Stimulated activated CD4-positive, alpha-beta T cell treated with anti-CD3 and anti-CD28 coated beads, Interleukin-1b, Interleukin-23, amount 100 ng/mL, for 1 hour (primary cell): ENCODE measurements at places on chromosomes 7 and 10.

- DNase-seq = no peak
These were observed 394.9 kb downstream of the HTR7 start for GRCh38 chr10:90462749-90463470.

DNA sequence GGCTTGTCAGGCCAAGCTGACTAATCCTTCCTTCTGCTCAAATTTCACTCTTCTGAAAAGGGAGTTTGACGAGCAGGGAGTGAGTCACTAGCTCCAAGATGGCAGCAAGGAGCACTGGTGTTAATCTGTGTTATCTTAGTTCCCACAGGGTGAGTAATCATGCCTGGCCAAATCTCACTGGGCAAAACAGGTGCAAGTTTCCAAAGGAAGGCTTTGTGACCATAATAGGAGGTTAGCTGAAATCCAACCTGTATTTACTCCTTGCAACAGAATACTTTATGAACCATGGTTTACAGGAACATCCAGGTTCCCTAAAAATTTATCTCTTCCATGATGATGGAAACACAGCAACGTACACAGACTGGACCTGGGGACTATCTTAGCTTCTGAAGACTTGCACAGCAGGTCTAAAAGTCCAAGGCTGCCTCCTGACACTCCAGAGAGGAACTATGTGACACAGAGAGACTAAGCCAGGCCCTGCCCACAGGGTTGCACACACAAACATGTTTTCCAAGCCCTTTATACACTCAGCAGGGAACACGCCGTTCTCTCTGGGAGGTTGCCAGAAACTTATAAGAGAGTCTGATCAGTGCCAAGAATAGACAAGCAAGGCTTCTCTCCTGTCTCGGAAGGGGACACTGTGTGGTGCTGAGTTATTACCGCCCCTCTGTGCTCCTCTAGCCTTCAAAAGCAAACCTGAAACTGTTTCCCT lies 46.3 kb downstream of the PDK4 start:
- no peak for DNase-seq

DNA sequence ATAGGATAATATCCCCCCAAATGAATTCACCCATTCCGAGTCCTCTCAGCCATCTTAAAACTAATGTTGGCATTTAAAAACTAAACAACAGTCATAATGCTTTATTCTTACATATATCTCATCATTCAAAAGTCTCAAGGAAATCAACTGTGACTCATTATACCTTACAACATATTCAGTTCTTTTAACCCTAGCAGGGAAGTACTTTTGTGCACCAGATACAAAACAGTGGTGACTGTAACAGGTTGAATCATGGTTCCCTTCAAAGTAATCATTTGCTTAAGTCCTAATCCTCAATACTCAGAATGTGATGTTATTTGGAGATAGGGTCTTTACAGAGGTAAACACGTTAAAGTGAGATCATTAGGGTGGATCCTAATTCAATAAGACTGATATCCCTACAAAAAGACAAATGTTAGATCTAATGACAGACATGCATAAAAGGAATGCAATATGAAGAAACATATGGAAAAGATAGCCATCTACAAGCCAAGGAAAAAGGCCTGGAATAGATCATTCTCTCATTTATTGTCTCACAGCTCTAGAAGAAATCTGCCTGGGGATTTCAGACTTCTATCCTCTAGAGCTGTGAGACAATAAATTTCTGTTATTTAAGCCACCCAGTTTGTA lies 42.3 kb downstream of the RELN start:
- DNase-seq = no peak

DNA sequence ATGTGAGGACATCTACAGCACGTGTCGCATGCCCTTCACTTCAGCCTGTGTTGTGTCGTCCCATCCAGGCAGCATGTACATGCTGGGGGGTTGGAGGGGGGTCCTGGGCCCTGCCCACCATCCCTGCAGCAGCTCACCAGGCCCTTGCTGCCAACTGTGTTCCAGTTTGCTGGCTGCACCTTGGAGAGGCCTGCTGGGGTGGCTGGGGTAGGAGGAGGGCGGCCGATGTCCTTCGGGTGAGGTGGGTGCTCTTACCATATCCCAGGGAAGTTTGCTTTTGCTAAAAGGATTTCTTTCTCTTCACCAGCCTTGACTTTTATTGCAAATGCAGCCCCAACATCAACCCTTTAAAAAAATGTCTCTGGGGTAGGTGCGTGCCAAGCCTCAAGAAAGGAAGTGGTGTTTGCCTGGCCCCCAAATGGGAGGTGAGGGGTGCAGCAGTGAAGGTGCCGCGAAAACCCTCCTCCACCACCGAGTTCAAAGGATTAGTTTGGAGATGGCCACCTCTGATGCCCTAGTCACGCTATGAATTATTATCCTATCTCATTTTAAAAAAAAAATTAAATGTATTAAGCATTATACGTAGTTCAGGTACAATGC lies 165.8 kb upstream of the KLF6 start:
- DNase-seq = no peak

DNA sequence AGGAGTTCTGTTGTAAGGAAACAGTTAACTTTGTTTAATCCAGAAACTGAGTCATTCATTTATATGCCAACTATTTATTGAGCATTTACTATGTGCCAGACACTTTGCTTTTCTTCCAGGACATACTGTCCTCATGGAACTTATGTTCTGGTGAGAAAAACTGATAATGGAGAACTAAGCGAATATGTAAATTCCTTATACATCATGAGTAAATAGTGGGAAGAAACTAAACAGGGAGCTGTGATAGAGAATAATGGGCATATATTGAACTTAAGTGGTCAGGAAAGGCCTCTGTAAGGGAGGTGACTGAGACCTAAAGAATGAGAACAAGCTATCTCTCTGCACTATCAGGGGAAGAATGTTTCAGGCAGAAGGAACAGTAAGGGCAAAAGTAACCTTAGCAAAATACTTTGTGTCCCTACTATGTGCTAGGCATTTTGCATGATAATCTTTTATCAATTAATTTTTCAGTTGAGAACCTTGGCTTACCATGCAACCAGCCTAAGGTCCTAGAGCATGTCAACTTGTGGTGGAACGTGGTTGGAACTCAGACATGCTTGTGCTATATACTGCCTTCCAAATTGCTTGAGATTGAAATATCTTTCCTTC lies 45.4 kb downstream of the ST7 start:
- no peak for DNase-seq

DNA sequence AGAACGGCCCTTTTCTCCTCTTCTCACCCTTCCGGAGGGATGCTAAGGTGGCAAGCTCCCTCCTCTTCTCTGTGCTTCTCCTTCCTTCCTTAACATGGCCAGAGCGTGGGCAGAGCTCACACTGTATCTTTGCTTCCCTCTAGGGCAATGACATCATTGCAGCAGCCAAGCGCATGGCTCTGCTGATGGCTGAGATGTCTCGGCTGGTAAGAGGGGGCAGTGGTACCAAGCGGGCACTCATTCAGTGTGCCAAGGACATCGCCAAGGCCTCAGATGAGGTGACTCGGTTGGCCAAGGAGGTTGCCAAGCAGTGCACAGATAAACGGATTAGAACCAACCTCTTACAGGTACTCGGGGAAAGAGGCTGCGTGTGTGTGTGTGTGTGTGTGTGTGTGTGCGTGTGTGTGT lies 36.6 kb downstream of the AP3M1 start:
- DNase-seq = no peak

DNA sequence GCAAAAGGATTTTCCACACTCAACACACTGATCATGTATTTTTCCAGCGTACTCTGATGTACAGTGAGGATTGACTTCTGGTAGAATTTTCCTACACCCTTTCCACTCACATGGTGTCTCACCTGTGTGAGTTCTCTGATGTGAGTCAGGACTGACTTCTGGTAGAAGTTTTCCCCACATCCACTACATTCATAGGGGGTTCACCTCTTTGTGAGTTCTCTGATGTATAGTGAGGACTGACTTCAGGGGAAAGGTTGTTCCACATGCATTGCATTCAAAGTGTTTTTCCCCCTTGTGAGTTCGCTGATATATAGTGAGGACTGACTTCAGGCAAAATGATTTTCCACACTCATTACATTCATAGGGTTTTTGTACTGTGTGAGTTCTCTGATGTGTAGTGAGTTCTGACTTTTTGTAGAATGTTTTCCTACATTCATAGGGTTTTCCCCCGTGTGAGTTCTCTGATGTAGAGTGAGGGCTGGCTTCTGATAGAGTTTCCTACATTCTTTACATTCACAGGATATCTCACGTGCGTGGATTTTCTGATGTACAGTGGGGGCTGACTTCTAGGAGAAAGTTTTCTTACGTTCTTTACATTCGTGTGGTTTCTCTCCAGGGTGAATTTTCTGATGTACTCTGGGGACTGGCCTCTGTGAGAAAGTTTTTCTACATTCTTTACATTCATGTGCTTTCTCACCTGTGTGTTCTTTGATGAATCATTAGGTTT lies 146.5 kb downstream of the GLRX3 start:
- no peak for DNase-seq

- no peak for DNase-seq
These were observed 291.3 kb downstream of the PTEN start for GRCh38 chr10:88154596-88155250.

DNA sequence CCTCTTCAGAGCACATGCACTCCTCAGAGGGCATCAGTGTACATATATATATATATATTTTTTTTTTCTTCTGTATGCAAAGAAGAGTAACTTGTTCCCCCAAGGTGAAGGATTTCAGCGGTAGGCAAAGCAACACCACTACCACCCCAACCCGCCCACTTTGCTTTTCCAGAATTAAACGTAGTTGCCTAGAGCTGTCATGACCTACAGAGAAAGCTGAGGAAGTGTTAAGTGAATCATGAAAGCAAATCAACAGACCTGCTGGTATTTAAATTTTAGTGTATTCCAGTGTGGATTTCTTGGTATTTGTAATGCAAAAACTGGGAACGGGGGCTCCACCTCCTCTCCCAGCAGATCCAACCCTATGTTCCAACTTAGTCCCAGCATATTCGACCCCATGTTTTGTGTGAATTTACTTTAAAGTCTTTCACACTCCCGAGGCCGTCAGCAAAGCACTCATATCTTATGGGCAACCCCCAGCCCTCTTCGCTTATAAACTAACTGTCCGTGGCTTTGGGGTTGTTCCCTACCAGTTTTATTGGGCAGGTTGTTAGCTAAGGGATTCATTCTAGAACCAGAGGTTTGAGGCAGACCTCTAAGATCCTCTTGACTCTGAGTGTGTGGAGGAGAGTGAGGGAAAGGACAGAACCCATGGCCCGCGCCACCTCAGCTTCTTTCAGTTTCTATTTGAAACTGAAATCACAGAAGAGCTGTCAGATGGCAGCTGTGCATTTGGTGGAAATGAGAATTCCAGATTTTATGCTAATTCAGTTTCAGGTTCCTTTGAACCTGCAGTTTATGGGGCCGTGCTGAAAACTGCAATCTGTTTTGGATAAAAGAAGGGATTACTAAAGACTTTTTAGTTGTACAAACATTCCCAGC lies 450.2 kb upstream of the GALNT17 start:
- DNase-seq = no peak

GRCh38 chr10:86647773-86648703 lies 6.3 kb upstream of the OPN4 start:
- DNase-seq = no peak
